ENCODE measurements at places on chromosomes 11 and 22.

DNA sequence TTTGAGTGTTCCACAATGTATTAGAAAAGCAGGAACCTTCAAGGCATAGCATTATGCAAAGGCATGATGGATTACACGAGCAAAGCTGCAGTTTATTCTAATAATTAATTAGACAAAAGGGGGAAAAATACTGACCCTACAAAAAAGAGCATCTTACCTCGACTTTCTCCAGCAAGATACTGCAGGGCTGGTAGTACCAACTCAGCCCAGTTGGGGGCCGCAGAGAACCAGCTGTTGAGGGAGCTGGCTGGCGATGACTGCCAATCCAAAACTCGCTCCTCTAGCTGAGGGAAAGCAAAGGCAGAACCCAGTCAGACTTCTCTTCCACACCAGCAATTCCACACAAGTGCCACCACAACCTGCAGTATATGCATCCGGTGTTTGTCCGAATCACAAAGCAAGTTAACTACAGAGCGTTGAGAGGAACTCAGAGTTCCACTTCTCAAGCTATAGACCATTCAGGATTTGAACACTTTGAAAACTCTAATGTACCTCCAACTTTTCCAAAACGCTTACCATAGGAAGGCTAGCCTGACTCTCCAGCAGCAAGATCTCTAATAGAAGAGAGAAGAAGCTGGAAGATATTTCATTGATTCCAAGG is 13.7 kb downstream of the NFRKB start:
- peak; percentile 66 for DNase-seq

- no peak for DNase-seq
These were observed 183.6 kb downstream of the IGLL1 start for GRCh38 chr22:23396362-23397007.

GRCh38 chr22:19055801-19056200 is 66.4 kb downstream of the DGCR2 start:
- no peak for DNase-seq

DNA sequence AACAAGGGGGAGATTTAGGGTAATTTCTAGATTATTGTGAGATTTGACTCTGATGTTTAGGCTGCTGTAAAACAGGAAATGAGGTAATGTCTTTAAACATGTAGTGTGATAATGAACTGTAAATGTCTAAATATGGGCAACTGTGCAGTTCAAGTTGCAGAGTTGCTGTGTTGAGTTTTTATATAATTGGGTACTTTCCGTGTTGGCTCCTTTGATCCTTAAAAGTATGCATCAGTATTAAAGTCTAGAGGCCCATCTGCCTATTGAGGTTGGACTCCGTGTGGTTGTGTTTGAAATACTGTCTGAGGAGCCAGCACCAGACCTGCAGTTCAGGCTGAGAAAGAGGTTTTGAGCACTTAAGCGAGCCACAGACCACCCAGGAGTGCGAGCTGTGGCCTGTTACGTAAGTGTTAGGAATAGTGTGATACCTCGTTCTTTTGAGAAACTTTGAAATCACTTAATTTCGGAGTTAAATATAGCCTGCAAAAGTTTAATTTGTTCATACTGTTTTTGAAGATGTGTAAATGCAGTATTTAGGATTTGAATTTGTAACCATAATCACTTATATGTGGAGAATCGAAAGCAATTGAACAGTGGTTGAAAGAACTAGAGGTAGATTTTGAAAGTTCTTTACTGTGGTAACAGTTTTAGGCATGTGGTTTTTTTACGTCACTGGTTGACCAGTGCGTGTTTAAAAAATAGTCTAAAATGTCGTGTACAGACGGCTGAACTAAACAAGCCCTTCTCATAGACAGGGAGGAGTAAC is 9.0 kb downstream of the FAM118A start:
- no peak for DNase-seq

DNA sequence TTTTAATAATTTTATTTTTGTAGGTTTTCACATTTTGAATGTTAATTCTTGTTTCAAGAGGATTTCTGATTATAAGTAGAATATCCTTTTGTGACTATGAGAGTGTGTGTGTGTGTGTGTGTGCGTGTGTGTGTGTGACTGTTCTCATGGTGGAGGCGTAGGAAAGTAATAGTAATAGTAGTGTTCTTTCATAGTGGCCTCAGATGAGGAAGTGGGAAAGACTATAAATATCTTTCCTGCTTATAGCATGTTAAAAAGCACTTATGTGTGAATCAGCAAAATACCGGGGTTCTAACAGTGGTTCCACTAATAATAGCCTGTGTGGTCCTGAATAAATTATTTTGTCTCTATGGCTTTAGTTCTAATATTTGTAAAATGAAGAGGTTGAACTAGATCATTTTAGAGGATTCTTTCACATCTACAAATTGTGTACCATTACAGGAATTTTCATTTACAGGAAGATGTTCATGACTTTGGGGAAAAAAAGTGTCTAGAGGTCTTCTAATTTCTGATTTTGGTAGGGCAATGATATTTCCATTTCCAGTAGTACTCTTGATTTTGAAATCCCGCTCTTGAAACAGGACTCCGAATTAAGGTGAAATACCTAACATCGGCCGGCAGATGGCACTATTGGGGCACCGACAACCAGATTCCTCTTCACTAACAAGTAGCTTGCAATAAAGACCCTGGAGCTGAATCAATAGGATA is 29.9 kb upstream of the OR10G7 start:
- peak; percentile 52 for DNase-seq

DNA sequence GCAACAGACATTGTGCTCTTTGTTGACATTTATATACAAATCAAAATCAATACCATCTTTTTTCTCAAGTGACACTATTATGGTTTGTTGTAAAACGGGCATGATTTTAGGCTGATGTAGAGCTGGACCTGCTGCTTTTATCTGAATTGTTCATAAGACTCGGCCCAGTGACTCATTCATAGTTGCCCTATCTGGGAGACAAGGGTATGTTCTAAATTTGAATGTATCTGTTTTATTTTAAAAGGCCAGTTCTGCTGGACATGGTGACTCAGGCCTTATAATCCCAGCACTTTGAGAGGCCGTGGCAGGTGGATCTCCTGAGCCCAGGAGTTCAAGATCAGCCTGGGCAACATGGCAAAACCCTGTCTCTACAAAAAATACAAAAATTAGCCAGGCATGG is 39.3 kb downstream of the CEP295 start:
- no peak for DNase-seq

DNA sequence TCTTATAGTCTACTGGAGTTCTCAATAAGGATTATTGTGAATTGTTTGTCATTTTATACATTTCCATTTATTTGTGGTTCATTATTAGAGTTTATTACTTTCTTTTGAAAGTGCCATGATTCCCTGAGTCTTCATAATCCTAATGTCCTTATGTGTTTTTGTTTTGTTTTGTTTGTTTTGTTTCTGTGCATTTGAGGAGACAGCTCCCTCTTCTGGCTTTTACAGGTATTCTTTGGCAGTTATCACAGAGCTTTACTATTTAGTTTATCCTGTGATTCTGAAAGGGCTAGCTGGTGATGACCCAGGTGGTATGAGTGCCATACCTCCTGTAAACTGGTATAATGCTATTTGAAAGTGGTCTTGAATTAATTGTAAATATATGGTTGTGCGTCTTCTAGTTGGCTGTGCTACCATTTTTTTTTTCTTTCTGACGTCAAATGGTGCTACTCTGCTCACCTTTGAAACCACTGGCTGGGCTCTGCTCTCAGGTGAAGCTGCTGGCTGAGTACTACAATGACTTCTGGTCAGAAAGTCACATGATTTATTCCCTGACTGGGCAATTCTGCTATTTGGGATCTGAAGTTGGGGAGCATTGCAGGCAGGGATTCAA is 751.2 kb downstream of the JRKL start:
- no peak for DNase-seq

GRCh38 chr11:17746096-17746495 is 11.5 kb downstream of the KCNC1 start:
- DNase-seq = no peak

- DNase-seq = no peak
These were observed 1.5 kb downstream of the PANX3 start for GRCh38 chr11:124612567-124613246.

Data from HuH-7 (cell line).